NCI-H460 (cell line): ENCODE measurements at places on chromosomes 7 and 10. TPM values are rescaled to one million over a fixed set of nuclear protein-coding genes. Genes with fewer than 3 reads are reported as not detected.

- no peak for DNase-seq
Observed at GRCh38 chr7:102434039-102434486, 688 bp downstream of the ORAI2 start.

- no peak for DNase-seq
Observed at GRCh38 chr7:64618785-64619456, 47.0 kb upstream of the ZNF107 start.

- peak; percentile 7 for DNase-seq
Observed at GRCh38 chr7:136687693-136688322, 180.6 kb upstream of the CHRM2 start.

Gene NRG3
- not detected in 2 replicates for total RNA-seq

- DNase-seq, result no peak
Observed at GRCh38 chr7:50266635-50267386, 37.7 kb upstream of the IKZF1 start.

- DNase-seq, result no peak
Observed at GRCh38 chr10:69958556-69958902, 94.1 kb upstream of the MACROH2A2 start.

DNA sequence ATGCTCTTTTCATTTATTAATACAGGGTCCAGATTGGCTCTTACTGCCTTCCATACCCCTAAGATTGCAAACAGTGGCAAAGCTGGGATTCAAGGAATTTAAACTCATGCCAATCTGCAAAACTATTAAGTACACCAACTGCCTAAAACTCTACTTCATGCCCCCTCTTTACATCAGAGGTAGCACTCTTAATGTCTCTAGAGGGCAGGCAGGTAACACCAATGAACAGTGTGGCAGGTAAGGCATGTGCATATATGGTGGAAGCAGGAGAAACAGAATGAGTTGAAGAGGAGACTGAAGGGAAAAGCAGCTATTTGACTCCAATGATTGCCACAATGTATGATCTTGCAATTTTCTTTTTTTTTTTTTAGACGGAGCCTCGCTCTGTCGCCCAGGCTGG, 156.7 kb downstream of the BTAF1 start:
- DNase-seq, result no peak

Gene BAMBI
- total RNA-seq, result 3.9 and 4.0 TPM in 2 replicates

GRCh38 chr10:60578217-60578616, 188.5 kb upstream of the ANK3 start:
- DNase-seq, result no peak

Gene CNPY1
- total RNA-seq, result not detected in 2 replicates
